ENCODE measurements at places on chromosomes 4 and X.
A peak's percentile ranks its signal among the peaks of the same experiment; 100 is the strongest.

DNA sequence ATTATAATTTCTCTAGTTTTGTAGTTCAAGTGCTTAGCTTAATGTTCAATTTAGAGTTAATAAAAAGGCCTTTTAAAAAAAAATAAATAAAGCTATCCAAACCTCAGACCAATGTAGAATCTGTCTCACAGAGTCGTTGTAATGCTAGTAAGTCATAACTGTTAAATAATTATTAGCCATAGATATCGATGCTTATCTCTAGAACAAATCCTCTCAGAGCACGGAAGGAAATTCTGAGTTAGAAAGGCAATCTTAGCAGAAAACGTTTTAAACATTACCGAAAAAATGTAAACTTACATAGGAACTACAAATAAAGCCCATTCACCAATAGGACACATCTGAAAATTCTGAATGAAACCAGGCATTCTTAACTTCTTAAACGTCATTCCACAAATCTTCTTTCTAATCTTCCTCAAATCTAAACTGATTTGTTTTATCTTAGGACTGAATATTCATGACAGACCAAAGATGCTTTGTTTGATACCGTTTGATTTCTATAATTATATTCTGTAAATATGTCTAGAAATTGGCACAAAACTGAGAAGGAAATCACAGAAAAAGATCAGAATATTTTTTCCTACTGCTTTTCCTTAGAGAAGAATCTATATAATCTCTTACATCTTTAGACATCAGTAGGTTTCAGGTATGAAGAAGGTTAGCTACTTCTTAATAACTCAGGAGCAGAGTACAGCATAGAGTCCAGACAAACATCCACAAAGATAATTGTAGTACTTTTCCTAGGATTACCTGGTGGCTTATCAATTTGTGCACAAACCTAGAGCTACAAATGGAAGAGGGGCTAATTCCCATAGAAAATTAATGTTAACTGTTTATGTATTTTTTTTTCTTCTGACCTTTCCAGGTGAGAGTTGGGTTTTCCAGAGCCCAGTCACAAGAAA, 140.7 kb downstream of the BTC start:
- no peak for DNase-seq

- DNase-seq, result peak; percentile 80
Measured at GRCh38 chr4:80265571-80266252, 752 bp upstream of the FGF5 start.

GRCh38 chr4:111954550-111954949, 190.7 kb upstream of the FAM241A start:
- DNase-seq, result peak; percentile 10

DNA sequence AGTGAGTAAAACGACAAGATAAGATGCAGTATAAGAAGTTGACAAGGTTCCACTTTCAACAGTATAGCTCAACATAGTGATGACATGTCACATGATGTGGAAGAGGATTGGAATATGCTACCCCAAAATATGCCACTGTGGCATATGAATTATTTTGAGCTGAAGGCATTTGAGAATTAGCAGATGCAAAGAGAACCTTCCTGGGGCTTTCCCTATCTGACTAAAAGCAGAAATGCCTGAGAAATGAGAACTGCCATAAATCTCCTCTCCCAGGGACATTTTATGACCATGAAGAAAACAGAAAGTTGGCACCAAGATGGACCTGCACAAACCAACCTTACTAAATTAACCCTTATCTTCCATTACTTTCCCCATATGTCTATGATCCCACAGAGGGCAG, 24.8 kb downstream of the CDKN2AIP start:
- no peak for DNase-seq

GRCh38 chrX:123108513-123109427, 75.3 kb upstream of the GRIA3 start:
- DNase-seq, result peak; percentile 33

DNA sequence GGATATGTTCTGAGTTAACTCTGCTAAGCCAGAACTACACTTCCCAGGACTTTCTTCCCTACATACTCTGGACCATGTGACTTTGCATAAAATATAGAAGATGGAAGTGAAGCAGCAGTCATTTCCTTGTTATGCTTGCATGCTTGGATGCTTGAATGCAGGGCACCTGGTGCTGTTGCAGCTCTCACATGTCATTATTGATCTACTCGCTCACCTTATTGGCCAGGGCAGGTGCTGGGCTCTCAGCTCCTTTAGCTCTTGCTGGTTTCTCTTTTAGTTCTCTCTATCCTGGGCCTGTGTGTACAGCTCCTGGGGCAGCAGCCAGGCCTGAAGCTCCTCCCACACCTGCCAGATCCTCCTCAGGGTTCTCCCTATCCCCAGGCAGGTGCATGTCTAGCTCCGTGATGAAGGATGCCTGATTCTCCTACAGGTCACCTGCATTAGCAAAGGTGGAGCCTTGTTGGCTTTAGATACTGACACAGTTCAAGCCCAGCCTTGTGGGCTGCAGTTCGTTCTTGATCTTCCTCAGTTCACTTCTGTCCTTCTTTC, 53.3 kb downstream of the MED28 start:
- DNase-seq, result no peak

- no peak for DNase-seq
Measured at GRCh38 chr4:8737075-8737474, 134.6 kb downstream of the HMX1 start.

- no peak for DNase-seq
Measured at GRCh38 chrX:153576961-153577360, 22.0 kb downstream of the CCNQ start.

DNA sequence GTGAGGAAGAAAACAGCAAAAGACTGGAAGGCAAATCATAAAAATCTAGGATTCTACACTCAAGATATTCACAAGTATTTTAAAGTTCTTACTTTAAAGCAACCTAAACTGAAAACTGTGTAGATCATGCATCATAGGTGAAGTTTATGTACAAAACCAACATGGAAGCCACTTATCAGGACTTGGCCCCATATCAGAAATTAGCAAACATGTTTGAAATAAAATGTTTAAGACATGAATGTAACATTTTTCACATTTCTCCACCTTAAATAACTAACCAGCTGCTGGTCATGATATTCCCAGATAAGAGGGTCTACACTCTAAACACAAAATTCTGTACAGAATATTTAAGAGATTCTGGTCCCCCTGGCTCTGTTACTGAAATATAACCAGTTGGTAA, 38.5 kb downstream of the APBB2 start:
- peak; percentile 34 for DNase-seq

- DNase-seq, result no peak
Measured at GRCh38 chrX:9336456-9336855, 128.4 kb upstream of the TBL1X start.

- DNase-seq, result peak; percentile 11
Measured at GRCh38 chrX:153494061-153494460, 719 bp upstream of the BGN start.

- no peak for DNase-seq
Measured at GRCh38 chr4:8928074-8928473, 56.4 kb upstream of the HMX1 start.

- no peak for DNase-seq
Measured at GRCh38 chrX:23380581-23380980, 45.9 kb downstream of the PTCHD1 start.

DNA sequence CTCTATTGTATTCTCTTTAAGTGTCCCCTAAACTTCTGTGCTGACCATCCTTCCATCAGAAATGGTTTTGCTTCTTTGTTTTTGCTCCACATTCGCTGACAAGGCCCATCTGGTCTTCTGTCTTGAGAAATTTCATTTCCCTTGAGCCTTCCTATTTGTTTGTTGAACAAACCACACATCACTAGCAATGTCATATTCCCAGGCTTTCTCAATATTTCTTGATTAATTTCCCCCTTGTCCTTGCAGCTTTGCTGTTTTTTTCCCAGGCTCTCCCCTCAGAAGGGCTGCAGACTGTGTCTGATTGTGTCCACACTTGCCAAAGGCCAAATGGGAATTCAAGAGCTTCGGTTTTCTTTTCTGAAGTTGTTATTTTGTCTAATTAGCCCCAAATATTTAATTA, 158.9 kb downstream of the MID1IP1 start:
- DNase-seq, result peak; percentile 2

DNA sequence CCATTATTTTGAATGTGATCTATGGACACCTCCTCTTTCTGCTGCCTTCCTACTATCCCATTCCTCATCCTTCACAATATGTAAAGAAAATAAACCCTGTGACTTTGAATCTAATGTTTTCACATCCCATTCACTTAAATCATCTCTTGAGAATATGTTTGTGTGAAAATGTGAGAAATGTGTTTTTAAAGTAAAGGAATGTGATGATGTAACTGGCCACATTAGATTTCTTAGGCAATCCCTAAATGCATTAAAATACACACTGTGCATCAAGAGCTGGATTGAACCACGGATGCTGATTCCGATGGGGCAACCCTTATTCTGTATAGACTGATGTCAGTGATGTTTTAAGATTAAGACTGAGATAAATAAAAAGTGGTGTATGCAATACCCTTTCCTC, 558.9 kb upstream of the TENM3 start:
- peak; percentile 71 for DNase-seq

- no peak for DNase-seq
Measured at GRCh38 chr4:12902735-12903134, 581.4 kb downstream of the RAB28 start.

DNA sequence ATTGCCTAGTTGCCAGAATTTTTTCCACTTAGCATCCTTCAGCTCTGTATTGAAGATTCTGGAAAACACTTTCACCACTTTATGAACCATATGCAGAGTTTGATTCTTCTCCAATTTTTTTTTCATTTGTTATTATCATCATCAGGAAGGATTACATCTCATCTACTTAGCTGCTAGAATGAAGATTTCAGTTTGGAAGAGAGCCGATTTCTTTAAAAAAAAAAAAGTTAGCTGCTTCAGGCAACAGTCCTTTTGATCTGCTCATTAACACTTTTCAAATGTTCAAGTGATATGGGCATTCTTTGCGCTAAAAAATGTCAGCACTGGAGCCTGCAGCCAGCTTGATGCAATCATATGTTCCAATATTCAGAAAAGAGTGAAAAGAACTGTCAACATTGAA, 76.2 kb downstream of the ANTXR2 start:
- DNase-seq, result no peak

GRCh38 chr4:8351931-8352367, 82.4 kb downstream of the HTRA3 start:
- no peak for DNase-seq

DNA sequence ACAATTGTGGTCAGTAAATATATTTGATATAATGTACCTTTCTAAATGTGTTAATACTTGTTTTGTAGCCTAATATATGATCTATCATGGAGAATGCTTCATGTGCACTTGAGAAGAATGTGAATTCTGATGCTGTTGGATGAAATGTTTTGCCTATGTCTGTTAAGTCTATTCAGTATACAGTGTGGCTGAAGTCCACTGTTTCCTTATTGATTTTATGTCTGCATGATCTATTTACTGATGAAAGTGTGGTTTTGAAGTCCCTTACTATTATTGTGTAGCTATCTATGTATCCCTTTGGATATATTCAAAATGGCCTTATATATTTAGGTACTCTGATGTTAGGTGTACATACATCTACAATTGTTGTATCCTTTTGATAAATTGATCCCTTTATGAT, 515.8 kb upstream of the EPHA5 start:
- DNase-seq, result no peak

GRCh38 chr4:53010318-53010717, 148.2 kb downstream of the RASL11B start:
- DNase-seq, result peak; percentile 75

DNA sequence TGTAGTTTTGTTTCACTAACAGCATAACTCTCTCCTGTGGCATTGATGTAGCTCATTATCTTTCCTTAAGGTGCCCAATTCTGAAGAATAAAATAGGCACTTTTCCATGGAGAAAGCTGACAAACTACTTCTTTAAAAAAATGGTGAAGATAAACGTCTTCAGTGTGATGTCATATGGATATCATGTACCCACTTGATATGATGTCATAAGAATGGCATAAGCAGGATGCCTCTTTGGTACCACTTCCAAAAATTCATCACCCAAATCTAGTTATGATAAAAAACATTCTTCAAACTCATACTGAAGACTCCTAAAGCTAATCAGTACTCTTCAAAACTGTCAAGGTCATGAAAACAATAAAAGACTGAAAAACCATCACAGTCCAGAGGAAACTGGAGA, 2.9 kb upstream of the CXCL3 start:
- DNase-seq, result no peak

- no peak for DNase-seq
Measured at GRCh38 chr4:108114503-108114902, 54.2 kb downstream of the LEF1 start.

DNA sequence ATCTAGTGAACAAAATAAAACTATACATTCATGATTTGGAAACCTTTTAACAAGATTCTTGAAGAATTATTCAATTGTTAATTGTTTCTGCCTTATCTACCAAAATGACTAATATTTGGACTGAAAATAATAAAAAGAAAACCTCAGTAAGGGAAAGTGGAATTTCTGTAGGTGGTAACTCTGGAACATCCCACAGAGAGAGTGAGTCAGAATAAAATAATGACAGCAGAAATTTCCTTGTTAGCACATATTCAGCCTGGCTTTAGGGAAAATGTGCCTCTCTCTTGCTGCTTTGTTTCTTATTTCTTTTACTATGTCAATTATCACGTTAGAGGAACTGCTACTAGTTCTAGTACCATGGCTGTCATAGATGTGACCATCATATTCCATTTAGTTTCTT, 421.5 kb upstream of the GNPDA2 start:
- no peak for DNase-seq

DNA sequence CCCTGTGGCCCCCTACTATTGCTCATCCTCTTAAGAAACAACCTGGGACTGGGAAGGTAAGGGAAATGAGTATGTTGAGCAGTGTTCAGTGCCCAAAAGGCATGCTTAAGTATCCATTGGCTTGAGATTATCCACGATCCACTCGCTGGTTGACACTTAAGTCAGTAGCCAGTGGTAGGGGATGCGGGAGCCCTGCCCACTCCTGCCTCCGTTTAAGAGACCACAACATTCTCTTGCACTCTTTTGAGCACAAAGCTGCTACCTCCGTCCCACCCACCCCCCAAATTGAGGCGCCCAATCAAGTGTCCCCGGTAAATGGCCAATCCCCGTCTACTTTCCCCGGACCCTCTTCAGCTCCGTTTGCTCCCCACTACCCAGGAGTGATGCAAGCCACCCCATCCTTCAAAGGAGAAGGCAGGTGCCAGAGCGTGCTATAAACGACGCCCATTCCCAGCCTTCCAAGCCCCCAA, 25.0 kb downstream of the UTP14A start:
- no peak for DNase-seq

GRCh38 chr4:138560448-138560847, 318.3 kb upstream of the SLC7A11 start:
- no peak for DNase-seq

DNA sequence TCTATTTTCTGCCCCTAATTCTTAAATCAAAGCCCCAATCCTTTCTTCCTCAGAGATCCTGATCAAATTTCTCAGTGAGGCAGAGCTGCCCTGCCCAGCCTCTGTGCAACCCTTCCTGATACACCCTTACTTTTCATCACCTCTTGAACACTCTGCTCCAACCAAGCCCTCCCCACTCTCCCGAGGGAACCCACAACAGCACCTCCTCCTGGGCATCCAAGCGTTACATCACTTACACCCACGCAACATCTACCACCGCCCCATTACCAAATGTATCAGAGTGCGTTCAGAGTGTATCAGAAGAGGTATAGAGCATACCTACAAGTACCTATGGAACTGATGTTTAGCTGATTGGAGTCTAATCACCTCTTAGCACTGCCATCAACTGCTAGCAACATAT, 186.5 kb downstream of the RAP1GDS1 start:
- DNase-seq, result no peak

Measured in fibroblast of skin of abdomen (primary cell).